ENCODE measurements at places on chromosomes 12 and 14.

- DNase-seq, result no peak
These were observed 181.2 kb upstream of the PRMT8 start for GRCh38 chr12:3309805-3310204.

DNA sequence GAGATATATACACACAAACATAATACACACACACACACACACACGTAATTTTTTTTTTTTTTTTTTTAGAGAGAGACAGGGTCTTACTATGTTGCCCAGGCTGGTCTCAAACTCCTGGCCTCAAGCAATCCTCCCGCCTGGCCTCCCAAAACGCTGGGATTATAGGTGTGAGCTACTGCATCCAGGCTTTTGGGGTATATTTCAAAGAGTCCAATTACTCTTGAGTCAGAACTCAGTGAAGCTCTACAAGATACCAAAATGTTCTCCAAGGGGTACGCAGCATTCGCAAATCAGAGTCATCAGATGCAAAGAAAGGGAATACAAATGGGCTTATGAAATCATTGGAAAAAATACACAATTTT is 54.0 kb downstream of the PHLDA1 start:
- no peak for DNase-seq

DNA sequence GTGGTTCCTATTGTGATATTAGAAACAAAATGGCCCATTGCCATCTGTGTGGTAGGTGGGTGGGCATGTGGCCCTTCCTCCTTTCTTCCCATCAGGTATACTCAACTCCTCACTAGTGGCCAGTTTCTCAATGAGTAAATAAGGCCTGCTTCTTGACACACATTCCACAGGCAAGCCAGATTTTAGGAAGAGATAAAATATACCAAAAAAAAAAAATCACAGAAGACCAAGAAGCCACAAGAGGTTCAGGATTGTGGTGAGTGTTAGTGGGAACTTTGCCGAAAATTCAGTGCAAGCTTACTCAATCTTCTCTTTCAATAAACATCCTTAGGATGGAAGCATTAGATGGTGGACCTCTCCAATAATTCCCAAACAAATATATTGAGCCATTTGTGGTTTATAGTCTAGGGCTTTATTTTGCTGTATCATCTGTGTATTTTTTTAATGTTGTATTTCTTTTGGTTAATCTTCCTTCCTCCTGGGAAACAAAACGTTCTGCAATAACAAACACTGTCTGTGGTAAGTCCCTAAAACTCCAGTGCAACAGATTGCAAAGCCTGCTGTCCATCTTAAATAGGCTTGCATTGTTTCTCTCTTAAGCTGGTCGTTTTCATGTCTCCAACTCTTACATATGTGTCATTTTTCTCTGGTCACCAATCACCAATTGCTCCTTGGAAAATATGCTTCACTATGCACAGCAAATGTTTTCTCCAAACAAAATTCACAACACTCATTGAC is 289.9 kb upstream of the KITLG start:
- peak; percentile 73 for DNase-seq

DNA sequence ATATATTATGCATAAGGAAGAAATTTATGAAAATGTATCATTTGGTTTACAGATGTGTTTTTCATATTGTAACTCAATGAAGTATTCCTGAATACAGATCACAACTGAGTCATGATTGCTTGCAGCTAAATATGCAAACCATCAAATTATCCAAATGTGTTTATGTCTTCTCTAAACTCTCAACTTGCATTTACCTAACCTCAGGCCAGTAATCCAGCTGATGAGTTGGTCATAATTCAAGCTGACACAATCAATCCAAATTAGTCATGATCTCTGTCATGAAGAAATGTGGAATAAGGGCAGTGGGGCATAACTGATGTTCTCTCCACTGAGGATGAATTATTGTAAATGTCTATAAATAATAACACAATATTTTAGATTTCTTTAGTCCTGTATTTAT is 104.8 kb upstream of the CNTN1 start:
- DNase-seq, result no peak

DNA sequence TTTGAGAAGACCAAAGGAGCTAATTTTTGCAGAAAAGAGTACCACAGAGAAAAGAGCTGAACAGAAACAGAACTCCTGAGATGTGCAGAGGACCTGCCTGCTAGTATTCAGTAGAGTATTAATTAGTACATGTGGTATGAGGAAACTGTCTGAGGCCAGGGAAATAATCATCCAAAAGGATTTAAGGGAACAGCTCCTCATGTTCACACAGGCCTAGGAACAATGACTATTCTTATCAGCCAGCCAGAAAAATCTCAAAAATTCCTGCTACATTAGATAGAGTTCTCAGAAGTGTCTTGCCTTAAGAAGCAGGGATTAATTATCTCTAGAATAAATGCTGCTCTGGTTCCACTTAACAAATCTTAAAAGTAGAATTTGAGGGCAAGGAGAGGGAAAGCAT is 36.4 kb downstream of the PKP2 start:
- DNase-seq, result no peak

DNA sequence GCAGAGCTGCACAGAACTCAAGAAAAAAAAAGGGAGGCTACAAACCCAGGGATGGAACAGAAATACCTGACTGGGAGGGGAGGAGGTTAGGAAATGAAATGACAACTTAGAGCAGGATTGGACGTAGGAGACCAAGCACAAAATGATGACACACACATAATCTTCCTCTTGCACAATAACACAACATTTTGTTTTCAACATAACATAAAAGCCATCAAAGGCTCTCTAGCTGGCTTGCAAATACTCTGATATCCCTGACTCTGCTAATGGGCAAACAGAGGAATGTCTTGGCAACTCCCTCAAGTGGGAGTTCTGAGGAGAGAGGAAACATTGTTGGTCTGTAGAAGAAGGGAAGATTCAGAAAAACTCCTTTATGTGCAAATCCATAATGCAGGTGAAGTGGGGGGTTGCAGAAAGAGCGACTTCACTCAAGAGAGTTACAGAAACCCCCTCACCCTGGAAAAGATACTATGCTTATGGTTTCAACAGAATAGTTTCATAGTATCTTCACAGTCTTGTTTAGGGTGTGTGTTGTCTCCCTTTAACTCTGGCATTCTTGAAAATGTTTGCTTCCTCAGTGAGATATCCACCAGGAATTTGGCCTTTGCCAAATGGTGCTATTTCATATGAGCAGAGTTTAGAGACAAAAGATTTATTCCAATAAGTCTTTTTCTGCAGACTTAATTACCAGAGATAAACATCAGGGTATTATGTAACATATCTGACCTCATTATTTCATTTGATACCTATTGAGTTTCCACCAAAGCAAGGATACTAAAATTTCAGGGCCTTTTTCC is 43.8 kb upstream of the LTBP2 start:
- no peak for DNase-seq

GRCh38 chr12:7157391-7157790 is 27.2 kb downstream of the CLSTN3 start:
- DNase-seq, result no peak

DNA sequence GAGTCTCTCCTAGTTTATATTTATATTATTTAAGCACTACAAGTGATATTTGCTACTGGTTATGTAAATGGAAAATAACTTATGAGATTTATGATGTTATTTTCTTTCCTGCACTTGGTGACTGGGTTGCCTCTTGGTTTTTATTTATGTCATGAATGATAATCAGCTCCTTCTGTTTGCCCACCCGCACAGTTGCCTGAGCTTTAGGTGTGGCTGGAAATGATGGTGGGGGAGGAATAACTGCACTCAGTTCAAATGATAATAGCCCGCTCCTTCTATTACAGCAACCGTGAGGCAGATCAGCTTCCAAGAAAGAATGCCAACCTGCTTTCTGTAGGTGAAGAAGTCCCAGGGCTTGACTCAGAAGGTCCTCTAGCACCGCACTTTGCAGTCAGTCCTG is 190.2 kb upstream of the CAND1 start:
- no peak for DNase-seq

DNA sequence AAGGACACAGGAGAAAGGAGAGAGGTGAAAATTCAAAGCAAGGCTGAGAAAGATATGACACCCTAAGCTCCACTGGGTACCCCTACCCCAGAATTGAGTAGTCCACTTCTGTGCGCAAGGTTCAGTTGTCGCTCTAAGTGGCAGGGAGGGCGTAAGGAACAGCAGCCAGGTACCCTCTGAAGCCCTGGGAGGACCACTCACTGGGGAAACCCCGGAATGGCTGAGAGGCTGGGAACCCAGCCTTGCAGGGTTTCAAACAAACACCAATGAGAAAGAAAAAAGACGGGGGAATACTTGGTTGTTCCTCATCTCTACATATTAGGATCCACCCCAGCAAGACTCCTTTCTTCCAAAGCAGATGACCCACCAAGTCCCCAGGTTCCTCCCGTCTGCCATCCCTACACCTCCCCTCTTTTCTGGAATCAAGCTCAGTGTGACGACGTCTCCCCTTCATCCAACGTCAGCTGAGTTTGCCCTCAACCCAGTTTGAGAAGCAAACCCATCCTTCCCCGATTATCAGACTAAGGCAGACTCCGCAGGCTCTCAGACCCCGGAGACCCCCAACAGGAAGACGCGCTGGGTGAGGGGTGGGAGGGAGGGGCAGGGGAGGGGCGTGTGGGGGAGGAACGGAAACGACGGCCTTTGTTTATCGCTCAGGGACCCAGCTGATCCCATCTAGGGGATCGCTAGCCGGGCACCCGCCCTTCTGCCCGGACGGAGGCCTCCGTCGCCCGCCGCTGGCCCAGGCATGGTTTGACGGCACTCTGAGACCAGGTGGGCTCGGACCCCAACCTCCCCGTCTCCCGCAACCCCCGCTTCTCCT is 795 bp downstream of the LMBR1L start:
- no peak for DNase-seq

DNA sequence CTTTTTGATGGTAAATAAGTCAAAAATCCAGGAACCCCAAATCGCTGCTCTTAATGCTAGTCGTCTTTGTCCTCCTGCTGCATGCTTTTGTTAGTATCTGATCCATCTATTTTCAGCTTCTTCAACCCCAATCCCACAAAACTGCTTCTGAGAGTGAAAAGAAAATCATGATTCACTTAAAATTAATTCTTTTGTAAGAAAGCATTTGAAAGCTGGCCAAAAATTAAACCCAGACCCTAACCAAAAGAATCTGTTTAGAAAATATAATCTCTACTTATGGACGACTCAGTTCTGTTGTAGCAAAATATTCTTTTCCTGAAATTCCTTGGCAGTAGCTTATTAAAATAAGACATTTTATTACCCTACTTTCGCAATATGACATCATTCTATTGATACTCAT is 443.6 kb upstream of the SYT1 start:
- no peak for DNase-seq

DNA sequence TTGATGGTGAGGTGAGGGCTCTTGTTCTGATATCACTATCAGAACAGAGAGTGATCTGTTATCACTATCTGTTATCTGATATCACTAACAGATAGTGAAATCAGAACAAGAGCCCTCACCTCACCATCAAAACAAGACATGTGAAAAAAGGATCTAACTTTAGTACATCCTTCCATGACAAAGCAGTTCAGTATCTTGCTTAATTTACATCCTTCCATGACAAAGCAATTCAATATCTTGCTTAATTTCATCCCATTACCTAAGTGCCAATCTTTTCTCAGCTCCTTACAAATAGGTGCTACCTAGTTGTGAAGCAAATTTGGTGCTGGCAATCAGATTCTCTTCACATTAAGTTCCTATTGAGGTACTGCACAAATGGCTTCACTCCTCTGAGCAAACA is 1865.6 kb upstream of the FLRT2 start:
- no peak for DNase-seq

DNA sequence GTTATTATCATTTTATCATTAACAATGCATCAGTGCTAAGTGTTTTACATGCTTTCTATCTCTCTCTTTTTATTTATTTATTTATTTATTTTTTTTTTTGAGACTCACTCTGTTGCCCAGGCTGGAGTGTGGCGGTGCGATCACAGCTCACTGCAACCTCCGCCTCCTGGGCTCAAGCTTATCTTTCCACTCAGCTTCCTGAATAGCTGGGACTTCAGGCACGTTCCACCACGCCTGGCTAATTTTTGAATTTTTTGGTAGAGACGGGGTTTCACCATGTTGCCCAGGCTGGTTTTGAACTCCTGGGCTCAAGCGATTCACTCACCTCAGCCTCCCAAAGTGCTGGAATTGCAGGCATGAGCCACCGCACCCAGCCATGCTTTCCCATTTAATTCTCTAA is 3.9 kb upstream of the BTG1 start:
- DNase-seq, result no peak

DNA sequence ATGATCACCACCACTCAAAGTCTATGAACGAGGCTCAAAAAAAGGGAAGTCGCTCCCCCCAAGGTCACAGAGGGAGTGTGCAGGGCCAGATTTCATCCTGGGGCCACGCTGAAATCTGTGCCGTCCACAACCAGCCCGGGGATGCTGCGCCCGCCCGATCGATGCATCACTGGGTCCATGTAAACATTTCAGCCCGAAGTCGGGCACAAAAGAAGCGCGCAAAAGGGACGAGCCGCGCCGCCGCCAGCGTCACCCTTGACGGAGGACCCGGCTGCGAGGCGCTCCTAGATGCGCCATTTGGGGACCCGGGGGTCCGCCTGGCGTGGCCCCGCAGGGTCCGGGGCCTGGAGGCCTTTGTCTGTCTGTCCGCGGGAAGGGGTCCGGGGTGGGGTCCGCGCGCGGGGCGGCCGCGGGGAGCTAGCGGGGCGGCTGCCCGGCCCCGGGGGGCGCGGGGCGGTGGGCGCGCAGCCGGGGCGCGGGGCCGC is 503 bp downstream of the FBXO21 start:
- no peak for DNase-seq

- DNase-seq, result no peak
These were observed 216.7 kb upstream of the TMTC1 start for GRCh38 chr12:30000401-30000800.

- no peak for DNase-seq
These were observed 178.7 kb downstream of the PAWR start for GRCh38 chr12:79512068-79512467.

DNA sequence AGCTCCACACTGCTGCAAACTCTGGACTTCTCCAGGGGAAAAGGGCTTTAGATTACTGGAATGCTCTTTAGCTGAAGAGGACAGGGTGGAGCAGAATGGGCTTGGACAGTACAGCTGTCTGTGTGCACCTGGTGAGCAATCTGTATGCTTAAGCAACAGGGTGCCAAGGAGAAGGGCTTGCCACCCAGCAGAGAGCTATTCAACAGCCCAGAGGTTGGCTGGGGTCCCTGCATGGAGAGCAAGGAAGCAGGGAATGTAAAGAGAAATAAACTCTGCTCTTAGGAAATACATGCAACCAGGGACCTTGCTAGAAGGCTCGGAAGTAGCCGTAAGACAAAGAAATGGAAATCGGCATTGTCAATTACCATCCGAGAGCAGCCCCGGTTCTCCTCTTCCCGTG is 53.0 kb upstream of the CORO1C start:
- no peak for DNase-seq

DNA sequence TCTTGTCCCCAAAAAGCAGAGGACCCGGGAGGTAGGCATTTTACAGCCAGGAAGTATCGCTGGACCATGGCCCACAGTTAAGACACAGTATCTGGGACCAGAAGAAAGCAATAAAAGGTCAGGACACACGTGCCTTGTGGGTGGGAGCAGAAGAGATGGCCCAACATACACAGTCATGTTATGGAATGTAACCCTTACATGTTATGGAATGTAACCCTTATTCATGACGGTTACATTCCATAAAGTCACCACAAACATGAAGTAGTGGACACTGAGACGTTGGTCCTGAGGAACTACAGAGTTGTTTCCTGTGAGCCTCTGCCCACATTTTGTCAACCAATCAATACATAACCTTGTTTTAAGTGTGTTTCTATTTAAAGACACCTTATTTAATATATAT is 285.6 kb upstream of the FKBP4 start:
- DNase-seq, result no peak

All from stromal cell of bone marrow (primary cell).